ENCODE measurements at places on chromosomes 1 and 21.
A peak's percentile ranks its signal among the peaks of the same experiment; 100 is the strongest.

DNA sequence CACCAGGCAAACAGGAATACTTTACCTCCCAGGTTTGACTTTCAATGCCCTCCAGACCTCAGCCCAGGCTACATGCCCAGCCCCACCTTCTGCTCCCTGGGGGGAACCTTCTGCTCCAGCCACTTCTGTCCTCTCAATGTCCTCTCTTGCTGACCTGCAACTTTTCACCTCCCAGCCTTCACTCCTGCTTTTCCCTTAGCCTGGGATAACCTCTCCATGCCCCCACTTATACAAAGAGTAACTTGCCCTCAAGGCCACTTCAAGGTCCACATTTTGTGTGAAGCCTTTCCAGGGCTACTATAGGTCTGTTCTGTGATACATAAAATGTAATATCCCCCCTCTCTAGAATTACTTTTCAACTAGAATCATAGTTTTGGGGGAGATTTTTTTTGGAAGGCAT, 21.7 kb downstream of the SERTAD4 start:
- no peak for DNase-seq

DNA sequence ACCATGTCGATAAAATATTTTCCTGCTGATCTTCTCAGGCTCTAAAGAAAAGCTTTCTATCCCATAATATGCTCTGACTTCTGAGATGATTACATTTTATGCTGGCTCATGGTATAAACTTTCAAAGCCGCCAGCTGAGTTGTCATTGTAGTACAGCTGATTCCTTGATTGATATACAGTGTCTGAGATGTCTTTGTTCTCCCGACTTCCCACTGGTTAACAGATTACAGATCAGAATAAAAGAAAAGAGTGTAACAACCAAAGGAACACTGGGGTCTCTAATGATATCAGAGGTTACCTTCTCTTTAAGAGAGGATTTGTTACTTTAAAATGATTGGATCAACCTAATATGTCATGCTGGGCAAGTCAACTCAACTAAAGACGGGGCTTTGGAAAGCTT, 485.4 kb upstream of the LRRC7 start:
- DNase-seq: no peak

GRCh38 chr1:18290740-18291412, 183.3 kb downstream of the IGSF21 start:
- no peak for DNase-seq

DNA sequence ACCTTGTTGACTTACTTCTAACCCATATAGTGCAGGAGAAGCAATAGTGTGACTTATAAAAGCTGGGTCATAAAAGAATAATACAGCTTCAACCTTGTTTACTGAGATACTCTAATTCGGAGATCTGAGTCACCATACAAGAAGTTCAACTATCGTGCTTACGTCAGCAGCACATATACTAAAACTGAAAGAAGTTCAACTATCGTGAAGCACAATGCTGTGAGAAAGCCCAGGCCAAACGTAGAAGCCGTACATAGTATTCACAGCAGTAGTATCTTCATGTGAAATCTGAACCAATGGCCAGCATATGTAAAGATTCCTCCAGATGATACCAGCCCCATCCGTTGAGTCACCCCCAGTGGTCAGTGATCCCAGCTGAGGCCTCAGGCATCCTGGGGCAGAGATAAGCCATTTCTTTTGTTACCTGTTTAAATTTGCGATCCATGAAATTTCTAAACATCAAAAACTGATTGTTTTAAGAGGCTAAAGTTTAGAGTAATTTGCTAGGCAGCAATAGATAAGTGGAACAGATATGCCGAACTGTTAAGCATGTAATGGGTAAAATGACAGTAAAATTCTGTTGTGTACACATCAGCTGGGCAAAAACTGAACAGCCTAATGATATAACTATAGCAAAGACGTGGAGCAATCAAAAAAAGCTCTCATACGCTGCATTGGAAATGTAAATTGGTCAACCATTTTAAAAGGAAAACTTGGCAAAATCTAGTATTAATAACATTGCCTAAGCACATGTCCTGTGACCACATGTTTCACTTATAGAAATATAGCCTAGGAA, 53.9 kb upstream of the SAMD13 start:
- DNase-seq: no peak

DNA sequence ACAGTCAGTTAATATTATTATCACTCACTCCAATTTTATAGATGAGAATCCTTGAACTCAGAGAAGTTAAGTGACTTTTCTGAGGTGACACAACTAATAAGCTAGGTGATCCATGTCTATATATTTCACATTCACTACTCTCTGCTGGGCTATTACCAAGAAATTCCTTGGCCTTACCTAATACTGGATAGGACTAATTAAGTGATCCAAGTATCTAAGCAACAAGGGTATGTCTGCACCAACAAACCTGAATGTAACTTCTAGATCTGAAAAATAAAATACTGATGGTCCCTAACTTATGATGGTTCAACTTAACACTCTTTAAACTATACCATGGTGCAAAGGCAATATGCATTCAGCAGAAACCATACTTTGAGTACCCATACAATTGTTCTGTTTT, 14.8 kb upstream of the CASQ2 start:
- DNase-seq: no peak

DNA sequence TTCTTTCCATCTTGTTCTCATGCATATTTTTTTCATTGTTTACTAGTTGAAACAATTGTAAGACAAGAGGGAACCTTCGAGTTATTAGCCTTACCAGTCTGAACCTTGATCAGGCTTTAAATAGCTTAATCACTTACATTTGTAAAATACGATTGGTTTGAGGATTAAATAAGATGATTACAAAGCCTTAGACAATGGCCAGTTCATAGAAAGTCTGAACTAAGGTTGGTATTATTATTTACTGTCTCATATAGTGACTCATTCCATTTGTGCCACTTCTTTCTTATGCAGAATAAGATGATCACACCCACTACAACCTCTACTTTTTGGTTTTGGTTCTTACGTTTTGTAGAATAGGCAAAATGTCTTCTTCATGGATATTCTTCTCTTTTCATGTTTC, 94.1 kb downstream of the RPE65 start:
- no peak for DNase-seq

DNA sequence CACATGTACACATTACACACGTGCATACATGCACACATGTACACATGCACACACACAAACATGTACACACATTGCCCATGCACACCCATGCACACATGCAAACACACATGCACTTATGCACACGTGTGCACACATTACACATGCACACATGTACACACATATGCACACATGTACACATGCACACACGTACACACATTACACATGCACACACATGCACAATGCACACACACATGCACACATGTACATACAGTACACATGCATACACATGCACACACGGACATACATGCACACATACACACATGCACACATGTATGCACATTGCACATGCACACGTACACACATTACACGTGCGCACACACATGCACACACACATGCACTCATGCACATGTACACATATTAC, 95.3 kb upstream of the TTC34 start:
- DNase-seq: no peak

GRCh38 chr21:39630191-39630591, 17.5 kb downstream of the B3GALT5 start:
- no peak for DNase-seq

- peak; percentile 67 for DNase-seq
Measured at GRCh38 chr1:1891349-1892078, 627 bp upstream of the GNB1 start.

DNA sequence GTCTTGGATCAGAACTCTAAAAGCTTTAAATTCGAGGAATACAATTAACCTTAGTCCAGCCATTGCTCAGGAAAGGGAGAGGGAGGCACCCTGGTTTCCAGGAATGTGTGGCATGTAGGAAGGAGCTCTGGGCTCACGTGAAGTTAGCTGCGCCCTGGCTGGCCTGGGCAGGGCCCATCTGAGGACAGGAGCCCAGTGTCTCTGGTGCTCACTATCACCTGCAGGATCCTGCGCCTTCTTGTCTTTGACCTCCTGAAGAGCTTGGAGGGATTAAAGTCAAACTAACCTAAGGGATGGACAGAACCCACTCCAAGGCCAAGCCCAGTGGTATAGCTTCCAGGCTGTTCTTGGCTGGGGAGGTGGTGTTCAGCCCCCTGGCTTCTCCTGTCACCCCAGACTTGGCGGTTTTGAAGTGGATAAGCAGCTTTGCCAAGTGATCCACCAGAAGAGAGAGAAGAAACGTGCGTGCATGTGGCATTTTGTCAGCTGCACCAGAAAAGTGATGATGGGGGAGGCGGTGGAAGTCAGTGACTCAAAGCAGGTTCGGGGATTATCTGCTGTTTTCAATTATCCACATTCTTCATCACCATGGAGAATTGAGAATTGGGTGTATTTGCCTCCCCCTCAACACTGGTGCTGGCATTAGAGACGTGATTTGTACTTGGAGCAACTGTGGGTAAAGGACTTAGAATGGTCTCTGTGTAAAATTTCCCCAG, 11.9 kb upstream of the KCNN3 start:
- DNase-seq: no peak

DNA sequence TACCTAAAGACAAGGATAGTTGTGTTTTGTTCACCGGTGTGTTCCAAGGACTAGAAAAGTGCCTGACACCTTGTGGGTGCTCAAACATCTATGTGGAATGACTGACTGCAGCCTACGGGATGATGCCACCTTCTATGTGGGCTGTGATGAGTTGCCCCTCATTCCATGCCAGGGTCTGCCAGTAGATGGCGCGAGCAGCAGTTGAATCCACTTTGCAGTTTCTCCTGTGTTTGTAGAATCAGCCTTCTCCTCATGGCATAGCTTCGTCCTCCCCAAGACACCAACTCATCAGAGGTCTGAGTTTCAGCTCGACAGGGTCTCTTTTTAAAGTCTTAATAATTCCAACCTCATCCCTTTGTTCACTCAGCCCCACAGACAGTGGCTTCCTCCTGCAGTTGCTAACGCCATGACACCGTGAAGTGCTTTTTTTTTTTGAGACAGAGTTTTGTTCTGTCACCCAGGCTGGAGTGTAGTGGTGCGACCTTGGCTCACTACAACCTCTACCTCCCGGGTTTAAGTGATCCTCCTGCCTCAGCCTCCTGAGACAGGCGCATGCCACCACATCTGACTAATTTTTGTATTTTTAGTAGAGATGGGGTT, 133.7 kb downstream of the CAPN8 start:
- peak; percentile 59 for DNase-seq

- no peak for DNase-seq
Measured at GRCh38 chr1:182671750-182672486, 12.5 kb downstream of the RGS8 start.

DNA sequence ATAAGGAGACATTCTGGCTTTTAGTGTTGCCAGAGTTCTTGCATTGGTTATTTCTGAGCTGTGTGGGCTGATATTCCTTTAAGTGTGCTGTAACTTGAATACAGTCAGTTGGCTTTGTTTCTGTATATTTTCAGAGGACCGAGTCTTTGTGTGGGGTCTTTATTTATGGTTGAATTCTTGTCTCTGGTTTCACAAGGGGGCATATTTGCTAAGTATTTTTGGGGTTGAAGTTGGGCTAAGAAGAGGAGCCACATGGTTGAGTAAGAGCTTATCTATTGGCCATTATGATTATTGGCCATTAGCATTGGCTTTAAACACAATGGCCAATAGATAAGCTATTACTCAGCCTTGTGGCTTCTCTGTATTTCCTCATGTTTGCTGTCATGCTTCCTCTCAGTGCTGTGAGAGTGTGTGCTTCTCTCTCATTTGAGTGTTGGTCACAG, 26.3 kb upstream of the PTGFR start:
- DNase-seq: no peak

GRCh38 chr1:153513023-153513422, 22.8 kb downstream of the S100A6 start:
- DNase-seq: no peak

DNA sequence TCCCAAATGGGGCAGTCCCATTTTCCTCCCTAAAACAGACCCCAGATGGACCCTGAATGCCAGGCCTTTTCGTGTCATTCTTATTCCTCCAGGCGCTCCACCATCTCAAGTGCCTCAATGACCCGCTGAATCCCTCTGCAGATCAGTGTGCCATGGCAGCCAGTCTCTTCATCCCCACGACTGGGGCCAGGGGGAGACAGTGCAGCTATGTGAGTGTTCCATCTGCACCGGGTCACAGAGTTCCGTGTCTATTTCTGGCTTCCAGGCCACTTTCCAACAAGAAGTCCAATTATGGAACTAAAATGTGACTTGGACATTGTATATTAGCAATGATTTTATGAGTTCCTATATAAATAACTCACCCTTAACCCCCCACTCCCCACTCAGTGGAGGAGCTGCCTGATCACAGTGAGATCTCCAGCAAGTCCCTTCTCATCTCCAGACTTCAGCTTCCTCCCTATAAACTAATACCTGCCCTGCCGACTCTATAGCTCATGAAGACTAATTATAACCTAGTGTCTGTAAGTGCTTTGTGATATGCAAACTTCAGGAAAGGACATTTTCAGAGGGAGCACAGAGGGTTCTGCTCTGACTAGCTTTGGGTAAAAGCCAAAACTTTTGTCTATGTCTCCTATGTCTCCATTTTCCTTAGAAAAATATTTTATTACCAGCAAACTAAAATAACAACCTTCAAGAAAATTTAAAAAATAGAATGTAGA, 56.3 kb upstream of the NFASC start:
- no peak for DNase-seq

DNA sequence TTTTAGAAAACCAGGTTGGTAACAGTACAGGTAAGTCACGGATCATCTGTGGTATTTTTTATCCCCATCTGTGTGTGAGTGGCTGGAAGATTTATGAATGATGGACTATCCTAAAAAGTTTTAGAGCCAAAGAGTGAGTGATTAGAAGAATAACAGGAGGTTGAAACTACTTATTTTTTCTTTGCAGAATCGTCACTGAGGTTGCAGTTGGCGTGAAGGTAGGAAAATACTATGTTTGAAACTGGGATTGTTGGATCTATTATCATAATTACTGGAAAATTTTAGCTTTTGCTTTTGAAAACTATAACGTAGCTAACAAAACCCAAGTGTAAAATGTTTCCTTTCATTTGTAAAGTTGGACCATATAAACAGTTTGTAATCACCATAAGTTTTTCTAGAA, 1.8 kb downstream of the PTBP2 start:
- DNase-seq: no peak

DNA sequence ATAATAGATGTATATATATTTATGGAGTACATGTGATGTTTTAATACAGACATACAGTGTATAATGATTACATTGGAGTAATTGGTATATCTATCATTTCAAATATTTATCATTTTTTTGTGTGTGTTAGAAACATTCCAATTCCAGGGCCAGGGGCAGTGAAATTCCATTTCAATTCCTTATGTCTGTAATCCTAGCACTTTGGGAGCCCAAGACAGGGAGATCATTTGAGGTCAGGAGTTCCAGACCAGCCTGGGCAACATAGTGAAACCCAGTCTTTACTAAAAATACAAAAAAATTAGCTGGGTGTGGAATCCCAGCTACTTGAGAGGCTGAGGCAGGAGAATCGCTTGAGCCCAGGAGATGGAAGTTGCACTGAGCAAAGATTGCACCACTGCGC, 30.4 kb upstream of the PDC start:
- DNase-seq: no peak

- DNase-seq: no peak
Measured at GRCh38 chr1:22350171-22350923, 101.3 kb upstream of the ZBTB40 start.

Data from stimulated activated CD4-positive, alpha-beta T cell treated with anti-CD3 and anti-CD28 coated beads, Interleukin-1b, Interleukin-23, amount 100 ng/mL, for 48 hours (primary cell).